ENCODE measurements at places on chromosomes 1 and 21.
A peak's percentile ranks its signal among the peaks of the same experiment; 100 is the strongest.

- DNase-seq, result no peak
Observed at GRCh38 chr1:111251570-111251969, 24.1 kb downstream of the CHI3L2 start.

DNA sequence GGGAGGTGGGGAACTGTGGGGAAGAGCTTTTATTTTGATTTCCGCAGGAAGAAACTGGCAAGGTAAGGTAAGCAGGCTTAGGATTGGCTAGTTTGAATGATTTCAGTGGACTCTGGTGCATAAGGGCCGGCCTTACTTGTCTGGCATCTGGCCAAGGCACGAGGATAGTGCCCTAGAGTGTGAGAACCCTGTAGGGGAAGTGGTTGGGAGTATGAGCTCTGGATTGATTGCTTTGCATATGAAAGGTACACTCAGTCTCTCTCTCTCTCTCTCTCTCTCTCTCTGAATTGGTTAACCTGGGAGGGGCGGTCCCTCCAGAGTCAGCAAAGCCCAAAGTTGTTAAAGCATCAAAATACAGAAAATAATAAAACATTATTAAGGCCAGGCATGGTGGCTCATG, 463.0 kb downstream of the SIPA1L2 start:
- DNase-seq, result no peak

DNA sequence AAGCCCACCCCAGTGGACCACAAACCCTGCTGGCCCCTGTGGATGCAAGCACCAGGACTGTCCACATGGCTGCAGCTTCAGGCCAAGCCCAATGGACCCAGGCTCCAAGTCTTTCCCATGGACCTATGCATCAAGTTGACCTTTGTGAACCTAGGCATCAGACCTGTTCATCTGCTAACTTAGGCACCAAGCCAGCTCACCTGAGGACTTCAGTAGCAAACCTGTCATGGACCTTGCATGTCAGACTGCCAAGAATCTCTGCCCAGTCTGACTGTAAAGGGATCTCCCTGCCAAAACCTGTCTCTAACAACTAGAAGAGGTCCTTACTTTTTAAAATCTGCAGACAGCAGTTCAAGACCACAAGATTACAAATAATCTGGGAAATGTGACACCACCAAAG, 37.8 kb downstream of the FMO3 start:
- DNase-seq, result no peak

DNA sequence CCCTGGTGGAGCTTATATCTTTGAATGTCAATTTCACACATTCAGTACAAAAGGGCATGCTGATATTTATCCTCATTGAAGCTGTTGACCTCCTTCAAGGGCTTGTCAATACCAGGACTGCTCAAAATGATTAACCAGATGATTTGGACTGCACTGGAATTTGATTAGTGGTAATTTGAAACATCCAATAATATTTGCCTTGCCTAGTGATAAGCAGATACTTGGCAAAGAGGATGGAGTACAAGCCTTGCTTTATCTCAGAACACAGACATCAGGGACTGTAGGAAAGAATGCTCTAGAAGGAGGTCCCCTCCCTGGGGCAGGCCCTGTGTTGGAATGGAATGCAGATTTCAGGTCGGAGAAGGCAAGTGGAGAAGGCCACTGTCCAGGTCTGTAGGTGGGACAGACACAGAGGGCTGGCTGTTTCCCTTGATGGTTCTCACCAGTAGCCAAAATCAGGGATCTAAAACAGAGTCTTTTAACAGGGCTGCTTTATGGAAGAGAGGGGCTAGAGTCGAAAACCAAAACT, 64.8 kb upstream of the ZNF648 start:
- DNase-seq, result no peak

- no peak for DNase-seq
Observed at GRCh38 chr1:100511058-100511457, 26.9 kb upstream of the GPR88 start.

DNA sequence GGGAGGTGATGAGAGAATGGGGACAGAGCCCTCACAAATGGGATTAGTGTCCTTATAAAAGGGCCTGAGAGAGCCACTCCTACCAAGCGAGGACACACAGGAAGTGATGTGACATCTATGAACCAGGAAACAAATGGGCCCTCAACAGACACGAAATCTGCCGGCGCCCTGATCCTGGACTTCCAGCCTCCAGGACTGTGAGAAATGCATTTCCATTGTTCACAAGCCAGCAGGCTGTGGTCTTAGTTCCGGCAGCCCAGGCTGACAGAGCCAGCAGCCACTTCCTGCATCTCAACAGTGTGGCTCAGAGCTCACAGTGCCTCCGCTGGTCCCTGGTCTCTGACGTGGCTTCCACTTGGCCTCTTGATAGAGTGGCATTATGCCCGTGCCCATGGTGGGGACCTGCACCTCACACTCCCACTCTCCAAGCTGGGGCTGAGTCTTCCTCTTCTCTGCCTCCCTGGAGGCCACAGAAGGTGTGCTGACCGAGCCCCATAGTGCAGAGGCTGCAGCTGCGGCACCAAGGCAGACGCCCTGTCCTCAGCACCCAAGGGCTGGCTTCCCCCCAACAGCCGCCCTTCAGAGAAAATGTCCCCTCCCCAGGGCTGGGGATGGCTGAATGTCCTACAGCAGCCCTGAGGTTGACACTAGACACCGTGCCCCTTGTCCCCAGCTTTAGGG, 44.9 kb downstream of the ACOT7 start:
- DNase-seq, result no peak

GRCh38 chr1:224312025-224312424, 17.9 kb downstream of the NVL start:
- no peak for DNase-seq

- DNase-seq, result peak; percentile 82
Observed at GRCh38 chr1:227563324-227564201, at the start of gene ZNF678. Gene ZNF678 (plus strand): TSS chr1:227563556. CDS start chr1:227650992, 87,436 bp downstream.

DNA sequence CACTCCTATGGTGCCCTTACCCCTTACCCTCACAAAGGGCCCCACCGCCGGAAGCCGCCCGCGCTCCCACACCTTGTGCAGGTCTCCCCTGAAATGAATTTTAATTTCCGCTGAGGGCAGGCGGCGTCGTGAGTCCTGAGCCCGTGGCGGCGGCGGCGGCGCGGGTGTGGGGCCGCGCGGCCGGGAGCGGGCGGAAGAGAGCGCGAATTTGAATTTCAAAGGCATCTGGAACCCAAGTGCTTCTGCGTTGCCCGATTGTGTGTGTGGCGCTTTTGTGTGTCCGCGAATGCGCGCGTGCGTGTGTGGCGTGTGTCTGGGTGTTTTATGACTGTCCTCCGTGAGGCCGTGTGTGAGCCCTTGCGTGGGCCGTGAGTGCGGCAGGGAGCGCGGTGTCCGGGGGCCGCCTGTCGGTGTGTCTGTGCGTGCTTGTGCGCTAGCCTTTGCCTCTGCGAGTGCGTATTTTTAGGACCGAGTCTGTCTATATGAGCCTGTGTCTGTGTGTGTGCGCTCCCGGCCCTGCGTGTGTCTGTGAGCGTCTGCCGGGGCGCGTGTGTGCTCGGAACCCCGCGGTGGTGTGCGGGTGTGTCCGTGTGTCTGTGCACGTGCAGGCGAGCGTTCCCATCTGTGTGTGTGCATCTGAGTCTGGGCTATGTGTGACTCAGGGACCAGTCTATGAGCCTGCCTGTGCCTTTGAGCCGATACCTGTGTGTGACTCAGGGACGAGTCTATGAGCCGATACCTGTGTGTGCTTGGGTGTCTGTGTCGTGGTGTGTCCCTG, 7.9 kb upstream of the ADGRB2 start:
- no peak for DNase-seq

DNA sequence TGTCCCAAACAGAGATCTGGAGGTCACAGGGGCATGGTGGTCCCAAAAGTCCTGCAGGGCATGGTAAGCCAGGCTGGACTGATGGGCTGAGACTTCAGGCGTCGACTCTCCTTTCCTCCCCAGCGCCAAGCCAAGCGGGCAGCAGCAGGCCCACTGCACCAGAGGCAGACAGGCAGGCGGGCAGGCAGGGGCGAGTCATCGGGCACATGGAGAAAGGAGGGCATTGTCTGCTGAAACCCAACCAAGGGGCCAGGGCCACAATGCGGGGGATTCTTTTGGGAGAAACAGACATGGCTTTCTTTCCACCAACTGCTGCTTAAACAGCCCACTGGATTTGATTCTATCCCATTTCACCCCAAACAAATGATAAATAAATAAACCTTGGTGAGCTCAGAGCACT, 46.2 kb downstream of the TRABD2B start:
- peak; percentile 3 for DNase-seq

DNA sequence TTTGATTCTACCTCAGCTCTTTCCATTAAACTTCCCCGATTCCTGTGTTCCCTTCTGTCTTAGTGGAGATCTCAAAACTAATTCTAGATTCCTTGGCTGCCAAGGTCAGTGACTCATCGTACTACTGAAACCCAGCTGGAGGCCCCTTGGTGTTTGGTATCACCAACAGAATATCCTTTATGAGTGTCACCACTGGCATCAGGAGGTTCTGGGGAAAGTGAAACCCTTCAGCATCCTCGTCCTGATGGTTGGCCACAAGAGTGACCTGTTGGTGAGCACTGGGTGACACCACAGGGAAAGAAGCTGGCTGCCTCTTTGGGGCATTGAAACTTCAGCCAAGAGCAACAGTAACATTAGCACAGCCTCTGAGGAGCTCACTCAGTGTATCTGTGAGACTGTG, 9.6 kb downstream of the RAB42 start:
- no peak for DNase-seq

GRCh38 chr1:228416217-228416933, at the start of gene TRIM17:
Gene TRIM17 (minus strand): TSS chr1:228416861. CDS start chr1:228415072, 1,789 bp downstream.
- peak; percentile 59 for DNase-seq

GRCh38 chr1:181100015-181100905, 11.8 kb downstream of the IER5 start:
- no peak for DNase-seq

GRCh38 chr1:10253755-10254154, 43.4 kb downstream of the KIF1B start:
- no peak for DNase-seq

- no peak for DNase-seq
Observed at GRCh38 chr1:172203135-172203823, 217.2 kb upstream of the C1orf105 start.

GRCh38 chr1:235207209-235207565, 46.1 kb upstream of the RBM34 start:
- DNase-seq, result no peak

DNA sequence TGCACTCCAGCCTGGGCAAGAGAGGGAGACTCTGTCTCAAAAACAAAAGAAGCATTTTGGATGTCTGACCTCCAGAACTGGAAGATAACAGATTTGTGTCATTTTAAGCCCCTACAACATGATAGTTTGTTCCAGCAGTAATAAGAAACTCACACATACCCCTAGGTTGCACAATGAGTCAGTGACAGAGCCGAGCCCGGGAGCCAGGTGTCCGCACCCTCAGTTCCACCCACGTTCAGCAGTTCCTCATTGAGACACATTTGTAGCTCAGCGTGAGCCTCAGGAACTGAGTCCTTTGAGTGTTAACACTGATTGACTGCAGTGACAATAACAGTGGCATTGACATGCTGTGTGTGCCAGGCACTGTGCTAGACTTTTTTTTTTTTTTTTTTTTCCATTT, 19.8 kb downstream of the LRRC38 start:
- no peak for DNase-seq

DNA sequence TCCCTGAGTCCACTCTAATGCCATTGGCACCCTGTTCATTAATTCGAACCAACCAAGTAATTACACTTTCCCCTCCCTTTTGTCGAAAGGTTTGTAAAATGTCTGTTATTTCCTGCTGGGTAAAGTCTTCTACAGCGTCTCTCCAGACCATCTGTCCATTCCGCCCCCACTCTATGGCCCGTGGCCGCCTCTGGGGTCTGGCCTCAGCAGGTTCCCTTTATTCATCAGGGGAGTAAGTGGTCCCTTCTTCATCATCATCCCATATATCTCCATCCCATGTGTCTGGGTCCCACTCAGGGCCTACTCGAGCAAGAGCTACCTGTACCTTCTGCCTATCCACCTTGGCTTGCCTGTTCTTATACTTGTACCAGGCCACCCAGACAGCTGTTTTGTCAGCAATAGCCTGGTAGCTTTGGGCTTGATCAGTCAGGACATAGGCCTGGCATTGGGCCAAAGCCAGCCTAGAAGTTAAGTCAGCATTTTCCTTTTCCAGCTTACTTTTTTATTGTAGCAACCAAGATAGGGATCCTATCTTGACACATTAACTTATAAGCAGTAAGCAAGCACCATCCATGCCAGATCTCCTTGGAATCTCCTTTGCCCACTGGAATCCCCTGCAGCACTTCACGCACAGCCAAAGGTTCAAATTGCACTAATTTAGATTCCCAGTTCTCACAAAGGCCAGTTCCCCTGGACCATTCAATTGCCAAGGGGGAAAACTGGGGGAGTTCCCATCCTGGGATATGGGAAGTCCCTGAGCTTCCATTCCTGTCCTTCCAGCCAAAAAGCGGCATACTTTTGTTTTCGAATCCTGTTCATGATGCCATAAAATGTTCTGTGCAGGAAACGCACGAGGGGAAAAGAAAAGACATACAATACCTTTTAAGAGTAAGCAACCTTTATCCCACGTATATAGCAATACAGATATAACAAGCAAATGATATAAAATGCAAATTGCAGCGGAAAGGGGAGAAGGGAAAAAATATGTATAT, 6.6 kb upstream of the STUM start:
- no peak for DNase-seq

- DNase-seq, result peak; percentile 76
Observed at GRCh38 chr1:84753516-84754385, 63.5 kb upstream of the SSX2IP start.

GRCh38 chr1:118185084-118185832, at the start of gene SPAG17:
Gene SPAG17 (minus strand): TSS chr1:118185228. CDS start chr1:118185157, 71 bp downstream.
- peak; percentile 88 for DNase-seq

DNA sequence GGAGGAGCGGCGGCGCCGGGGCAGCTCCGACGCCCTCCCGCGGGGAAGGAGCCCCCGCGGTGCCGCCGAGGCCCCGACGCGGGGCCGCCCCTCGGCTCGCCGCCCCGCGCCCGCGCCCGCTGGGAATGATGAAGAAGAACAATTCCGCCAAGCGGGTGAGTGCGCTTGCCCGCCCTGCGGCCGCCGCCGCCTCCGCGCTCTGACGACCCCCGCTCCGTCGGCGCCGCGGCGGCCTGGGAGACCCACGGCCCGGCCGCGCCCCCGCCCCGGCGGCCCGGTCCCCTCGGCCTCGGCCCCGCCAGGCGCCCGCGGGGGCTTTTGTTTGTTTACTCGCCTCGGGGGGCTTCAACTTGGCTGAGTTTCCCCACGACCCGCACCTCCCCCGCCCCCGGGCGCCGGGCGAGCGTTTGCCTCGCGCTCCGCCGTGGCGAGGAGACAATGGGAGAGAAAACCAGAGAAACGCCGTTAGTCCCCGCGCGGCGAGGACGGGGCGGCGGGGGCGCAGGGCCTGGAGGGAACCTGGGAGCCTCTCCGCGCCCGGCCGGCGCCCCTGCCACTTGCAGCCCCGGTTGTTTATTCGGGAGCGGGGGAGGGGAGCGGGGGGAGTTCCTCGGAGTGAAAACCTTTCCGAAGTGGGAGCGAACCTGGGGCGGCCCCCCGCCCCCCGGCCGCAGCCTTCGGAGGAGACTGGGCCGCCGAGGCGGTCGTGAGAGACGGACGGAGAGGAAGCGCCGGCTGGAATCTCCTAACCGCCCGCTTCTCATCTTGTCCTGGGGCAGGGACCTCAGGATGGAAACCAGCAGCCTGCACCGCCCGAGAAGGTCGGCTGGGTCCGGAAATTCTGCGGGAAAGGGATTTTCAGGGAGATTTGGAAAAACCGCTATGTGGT, 661 bp downstream of the PLEKHO1 start:
- DNase-seq, result no peak
